Transverse colon (tissue), 4 donors: ENCODE measurements at places on chromosomes 5 and 9.
A peak's percentile ranks its signal among the peaks of the same experiment; 100 is the strongest.

- DNase-seq = peak; percentile 10
These were observed 110.9 kb upstream of the ADAMTSL1 start for GRCh38 chr9:18362901-18363685.

- DNase-seq = no peak
These were observed at the start of gene GFRA3 for GRCh38 chr5:138274189-138274853. TSS of gene GFRA3 (minus strand) at chr5:138274621. CDS start at chr5:138274424, 197 bp downstream.

GRCh38 chr9:113741886-113742854 is 133.9 kb upstream of the ZNF618 start:
- DNase-seq = no peak

DNA sequence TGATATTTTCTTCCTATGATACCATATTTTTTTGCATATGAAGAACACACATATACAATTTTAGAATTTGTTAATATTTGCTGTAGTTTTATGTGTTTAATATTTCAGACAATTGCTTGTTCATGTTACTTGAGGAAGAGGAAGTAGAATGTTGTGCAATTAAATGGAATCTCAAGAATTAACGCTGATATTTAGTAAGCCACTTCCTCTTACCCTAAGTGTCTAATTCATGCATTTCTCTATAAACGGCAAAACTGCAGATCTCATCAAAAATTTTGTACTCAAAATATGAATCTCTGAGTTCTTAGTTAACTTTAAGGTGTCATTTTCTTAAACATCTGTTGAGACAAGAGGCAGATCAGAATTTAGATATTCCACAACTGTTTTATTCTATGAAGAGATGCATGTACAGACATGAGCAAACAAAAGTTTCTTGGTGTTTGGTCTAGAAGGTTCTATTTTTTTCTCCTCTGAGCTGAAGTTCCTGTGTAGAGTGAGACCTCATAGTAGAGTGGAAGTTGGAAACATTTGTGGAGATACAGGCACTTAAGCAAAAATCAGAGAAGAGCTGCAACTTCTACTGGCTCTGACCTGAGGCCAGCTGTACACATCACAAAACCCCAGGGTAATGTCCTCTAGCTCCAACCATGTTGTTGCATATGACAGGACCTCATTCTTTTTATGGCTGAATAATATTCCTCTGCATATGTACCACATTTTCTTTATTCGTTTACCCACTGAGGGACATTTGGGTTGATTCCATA is 16.6 kb upstream of the TGFBI start:
- no peak for DNase-seq

GRCh38 chr5:30502277-30502676 is 691.2 kb upstream of the CDH6 start:
- DNase-seq = no peak

DNA sequence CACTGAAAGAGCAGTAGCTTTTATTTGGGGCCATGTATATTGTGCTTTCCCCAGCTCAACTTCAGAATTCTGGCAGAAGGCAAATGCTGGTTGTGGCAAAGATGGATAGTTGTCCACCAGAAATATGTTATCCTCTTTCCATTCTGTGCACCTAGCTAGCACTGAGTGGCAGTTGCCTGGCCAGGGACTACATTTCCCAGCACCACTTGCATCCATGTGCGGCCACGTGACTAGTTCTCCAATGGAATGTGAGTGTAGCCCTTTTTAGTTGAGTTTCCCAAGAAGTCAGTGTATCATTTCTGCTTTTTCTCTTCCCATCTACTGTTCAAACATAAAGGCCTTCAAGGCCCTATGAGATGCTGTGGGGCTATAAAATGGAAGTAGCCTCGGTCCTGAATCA is 354.0 kb upstream of the CLINT1 start:
- no peak for DNase-seq

- DNase-seq = no peak
These were observed 46.6 kb upstream of the TNC start for GRCh38 chr9:115164511-115164974.

GRCh38 chr5:88195636-88196035 is 73.0 kb downstream of the TMEM161B start:
- DNase-seq = no peak

GRCh38 chr9:94915476-94916450 is 189.3 kb downstream of the AOPEP start:
- no peak for DNase-seq

- DNase-seq = no peak
These were observed 23.0 kb downstream of the PCDHGC5 start for GRCh38 chr5:141511771-141512325.

- DNase-seq = no peak
These were observed 34.7 kb upstream of the GFPT2 start for GRCh38 chr5:180387798-180388197.

DNA sequence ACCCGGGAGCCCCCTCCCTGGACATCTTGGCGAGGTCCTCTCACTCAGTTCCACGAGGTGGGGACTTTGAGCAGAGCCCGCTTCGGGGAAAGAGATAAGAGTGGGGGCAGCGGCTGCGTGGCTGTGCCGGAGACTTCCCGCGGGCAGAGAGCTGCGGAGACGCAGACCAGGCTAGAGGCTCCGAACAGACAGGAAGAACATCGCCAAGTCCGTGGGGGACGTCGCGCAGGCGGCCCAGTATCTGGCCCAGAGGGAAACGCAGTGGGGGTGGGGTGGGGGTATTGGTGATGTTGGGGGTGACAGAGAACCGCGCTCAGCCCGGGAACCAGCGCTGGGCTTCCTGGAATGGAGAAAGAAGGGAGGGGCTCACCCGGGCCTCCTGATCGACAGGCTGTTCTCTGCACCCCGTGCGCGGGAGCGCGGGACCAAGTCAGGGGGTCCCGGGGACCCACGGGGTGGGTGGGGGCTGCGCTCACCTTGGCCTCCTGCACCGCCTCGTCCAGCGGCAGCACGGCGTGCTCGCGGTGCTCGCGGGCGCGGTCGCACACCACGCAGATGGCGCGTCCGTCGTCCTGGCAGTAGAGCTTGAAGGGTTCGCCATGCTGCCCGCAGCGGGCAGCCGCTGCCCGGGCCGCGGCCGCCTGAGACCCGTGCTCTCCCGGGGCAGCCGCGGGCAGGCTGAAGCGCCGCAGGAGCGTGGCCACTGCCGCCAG is 727 bp downstream of the TRIM7 start:
- no peak for DNase-seq

DNA sequence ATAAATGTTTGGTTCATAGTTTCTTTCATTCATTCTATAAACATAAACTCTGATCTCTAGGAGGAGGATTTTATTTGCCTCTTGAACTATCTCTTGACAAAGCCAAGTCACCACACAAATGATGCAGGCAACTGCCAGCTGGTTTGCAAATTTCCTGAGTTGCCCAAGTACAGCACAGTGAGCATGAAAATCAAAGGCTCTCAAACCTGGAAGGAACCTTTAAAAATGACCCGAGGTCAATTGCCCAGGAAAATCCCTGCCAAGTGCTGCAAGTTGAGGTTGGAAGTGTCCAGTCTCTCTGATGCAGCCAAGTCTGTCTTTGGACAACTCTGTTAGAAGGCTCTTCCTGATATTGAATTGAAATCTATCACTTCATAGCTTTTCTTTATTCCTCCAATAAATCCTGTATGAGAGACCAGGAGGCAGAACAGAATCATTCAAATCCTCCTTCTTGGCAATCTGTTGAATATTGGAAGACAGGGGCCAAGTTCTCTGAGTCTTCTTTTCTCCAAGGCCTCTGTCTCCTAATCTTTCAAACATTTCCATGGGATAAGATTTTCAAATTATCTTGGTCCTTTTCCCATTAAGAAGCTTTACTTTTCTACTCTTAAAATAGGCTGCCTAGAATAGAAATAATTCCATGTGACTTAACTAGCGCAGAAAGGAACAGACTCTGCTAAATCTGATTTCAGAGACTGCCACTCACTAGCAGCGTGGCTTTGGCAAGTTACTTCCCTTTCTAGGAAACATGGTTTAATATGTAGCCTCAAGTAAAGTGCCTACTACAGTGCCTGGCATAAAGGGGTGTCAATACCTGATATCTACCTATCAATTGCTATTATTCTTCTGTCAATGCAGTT is 159.2 kb downstream of the SNX18 start:
- no peak for DNase-seq

DNA sequence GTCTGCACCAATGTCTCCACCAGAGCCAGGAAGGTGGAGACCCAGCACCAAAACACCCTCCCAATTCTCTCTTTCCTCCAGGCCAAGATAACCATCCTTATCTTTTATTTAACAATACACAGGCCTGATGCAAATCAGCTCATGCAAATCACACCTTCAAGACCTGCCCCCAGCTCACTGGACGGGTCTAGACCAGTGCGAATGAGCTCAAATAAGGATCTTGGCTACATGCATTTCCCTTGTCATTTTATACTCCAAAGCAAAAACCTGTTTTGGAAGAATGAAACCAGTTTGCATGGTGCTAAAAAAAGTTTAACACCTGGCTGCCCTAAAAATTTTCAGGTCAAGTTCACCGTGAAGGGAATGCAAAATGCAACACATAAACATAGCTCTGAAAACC is 31.9 kb upstream of the DAPK1 start:
- DNase-seq = no peak

DNA sequence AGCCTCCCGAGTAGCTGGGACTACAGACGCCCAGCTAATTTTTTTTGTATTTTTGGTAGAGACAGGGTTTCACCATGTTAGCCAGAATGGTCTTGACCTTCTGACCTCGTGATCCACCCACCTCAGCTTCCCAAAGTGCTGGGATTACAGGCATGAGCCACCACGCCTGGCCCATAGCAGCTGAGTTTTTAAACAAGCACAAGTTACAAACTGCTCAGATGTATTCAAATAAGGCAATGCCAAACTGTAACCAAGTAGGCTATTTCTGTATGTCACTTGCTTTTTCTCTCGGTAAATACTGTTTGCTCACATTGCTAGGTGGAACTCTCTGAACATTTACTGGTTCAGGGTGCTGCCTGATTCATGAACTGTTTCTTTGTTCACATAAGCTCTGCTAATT is 799.3 kb upstream of the NUDT12 start:
- no peak for DNase-seq

DNA sequence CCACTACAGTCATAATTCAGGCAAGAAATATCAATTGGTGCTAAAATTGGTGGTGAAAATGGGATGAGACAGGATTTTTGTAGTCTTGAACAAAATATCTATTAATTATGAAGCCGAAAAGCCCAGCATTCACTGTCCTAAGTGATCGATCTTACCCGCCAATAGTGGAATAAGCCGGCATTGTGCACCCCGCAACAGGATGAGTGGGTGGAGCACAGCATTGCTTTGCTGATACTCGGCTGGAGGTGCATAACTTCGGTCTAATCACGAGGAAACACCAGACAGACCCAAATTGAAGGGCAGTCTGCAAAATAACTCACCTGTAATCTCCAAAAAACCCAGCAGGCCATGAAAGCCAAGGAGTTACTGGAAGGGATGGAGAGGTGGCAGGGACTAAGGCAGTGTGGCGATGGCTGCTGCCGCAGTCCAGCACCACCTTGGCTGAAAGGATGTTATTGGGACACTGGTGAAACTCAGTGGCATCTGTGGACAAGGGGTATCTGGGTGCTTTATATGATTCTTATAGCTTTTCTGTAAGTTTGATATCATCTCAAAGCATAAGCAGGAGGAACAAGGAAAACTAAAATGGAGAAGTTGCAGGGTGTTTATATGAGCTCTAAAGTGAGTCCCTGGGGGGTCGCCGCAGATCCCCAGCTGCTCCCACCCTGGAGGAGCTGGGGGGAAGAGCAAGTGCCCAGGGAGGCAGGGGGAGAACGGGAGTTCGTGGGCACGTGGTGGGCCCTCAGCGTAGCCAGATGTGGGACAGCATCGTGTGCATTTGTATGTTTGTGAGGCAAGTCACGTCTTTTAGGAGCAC is 45.2 kb downstream of the AHRR start:
- peak; percentile 4 for DNase-seq

GRCh38 chr9:135336722-135337527 is 142.7 kb upstream of the PPP1R26 start:
- no peak for DNase-seq

DNA sequence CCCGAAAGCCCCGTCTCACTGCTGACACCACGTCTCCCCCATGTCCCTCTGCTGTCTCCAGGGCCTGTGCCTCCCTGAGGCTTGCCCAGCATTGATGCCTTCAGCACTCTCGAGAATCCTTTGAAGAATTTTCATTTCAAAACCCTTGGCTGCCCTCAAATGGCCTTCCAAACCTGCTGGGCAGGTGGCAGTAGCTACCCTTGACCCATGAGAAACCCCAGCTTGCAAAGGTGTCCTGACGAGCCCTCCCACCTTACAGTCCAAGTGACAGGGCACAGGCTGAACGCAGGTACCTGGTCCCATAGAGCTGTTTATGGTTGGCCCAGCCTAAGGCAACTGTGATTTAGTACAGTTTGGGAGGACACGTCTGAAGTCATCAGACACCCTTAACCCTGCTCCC is 97.2 kb upstream of the SPIN1 start:
- no peak for DNase-seq

GRCh38 chr5:150623878-150624216 is 16.6 kb upstream of the SYNPO start:
- no peak for DNase-seq

- DNase-seq = no peak
These were observed 283.2 kb downstream of the SH3GL2 start for GRCh38 chr9:17862101-17862500.

DNA sequence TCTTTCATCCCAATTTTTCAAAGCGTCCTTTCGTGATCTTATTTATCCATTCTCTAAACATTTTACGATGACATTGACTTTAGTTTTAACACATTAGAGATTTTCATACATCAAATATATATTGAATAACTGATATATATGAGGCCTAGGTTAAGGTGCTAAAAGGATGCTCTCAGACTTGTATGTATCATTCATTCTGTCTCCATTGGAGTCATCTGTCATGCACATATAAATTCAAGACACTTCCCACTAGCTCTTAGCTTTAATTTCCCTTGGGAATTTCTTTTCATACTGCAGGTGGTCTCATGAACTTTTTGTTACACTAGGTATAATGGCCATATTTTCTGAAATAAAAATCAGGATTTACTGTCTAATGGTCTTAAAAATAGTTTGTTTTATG is 635.8 kb upstream of the C9orf72 start:
- DNase-seq = no peak

DNA sequence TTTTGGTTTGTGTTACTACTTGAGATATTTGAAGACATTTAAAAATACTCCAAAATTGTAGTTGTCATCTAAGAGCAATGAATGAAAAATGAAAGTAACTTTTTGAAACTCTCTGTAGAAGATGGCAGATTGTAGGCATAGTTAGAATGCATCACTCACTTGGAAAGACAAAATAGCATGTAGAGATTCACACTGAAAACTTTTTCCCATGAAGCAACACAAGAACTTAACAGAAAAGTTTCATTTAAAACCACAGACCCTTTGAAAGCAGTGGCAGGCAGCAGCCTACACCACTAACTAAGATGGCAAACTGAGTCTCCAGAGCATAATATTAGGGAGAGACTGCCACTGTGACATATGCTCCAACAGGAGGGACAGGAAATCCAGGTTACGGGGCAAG is 18.9 kb upstream of the FAM174A start:
- DNase-seq = no peak

DNA sequence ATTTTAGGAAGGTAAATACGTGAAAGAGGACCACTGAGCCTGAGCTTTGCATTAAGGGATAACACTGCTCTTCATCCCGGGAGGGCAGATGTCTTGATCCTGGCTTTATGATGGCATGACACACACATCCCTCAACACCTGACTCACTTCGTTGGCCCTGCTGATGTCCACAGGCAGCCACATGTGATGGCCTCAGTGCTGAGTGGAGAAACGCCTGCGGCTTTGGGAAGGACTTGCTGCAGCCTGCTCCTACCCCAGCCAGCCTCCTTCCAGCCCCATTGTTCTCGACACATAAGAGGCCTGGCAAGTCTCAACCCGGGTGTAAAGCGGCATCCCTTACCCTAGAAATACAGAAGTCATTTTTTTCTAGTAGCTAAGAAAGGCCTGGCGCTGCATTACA is 169.0 kb downstream of the SYK start:
- no peak for DNase-seq

GRCh38 chr5:82419559-82420332 is 141.6 kb upstream of the RPS23 start:
- no peak for DNase-seq
